ENCODE measurements at places on chromosomes 7 and 10.

DNA sequence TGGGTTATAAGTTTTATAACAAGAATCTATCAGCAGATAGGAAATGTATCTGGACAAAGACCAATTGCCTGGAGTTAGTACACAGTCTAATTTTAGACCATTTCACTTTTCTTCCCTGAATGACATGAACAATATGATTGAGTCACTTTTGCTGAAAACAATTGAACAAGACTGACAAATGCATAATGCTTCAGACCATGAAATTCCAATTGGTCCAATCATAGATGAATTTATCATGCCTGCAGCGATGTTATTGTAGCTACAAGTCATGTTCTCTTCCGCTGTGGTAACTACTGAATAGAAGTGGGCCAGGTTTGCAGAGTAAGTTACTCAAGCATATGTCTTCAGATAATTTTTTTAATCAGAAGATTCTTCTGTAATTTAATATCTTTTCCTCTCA lies 73.4 kb downstream of the VSTM2A start:
- no peak for DNase-seq

DNA sequence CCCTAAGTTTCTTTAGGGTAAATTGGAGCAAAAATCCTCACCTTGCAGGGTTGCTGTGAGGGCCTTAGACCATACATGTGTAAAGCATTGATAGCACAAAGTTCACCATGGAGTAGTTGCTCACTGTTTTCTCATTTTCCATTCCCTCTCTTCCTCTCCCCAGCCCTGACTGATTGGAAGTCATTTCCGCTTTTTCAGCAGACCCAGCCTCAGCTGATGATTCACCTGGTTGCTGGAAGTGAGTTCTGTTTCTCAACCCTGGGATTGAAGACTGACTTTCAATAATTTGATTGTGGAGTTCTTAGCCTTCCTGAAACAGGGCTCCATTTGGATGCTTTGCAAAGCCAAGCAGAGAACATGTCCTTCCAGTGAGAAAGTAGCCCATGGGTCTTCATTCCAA lies 107.0 kb downstream of the PLXNA4 start:
- DNase-seq = no peak

DNA sequence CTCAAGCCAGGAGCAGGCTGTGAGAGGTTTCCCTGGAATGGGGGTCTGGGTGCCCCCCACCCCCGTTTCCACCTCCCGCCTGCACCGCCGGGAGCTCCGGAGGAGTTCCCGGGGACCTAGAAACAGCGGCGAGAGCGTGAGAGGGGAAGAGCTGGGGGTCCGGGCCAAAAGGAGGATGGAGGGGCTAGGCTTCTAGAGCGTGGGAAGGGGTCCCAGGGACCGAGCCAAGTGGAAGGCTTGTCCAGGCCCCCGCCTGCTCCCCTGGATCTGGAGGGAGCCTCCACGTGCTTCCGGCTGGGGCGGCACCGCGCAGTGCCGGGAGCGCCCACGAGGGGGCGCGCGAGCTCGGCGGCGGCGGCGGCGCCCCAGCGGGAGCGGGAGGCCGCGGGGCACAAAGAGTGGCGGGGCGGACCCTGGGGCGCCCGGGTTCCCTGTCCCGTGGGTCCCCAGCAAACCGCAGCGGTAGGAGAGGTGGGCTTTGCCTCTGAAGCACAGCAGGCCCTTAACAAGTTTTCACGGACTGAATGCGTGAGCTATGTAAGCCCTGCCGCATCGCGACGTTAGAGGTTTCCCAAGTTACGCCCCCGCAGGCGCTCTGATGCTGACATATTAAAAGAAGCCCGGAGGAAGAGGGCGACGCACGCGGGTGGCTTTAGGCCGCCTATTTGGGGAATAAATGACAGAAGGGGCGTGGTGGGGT lies 104.4 kb upstream of the LRRC4 start:
- peak; percentile 39 for DNase-seq

DNA sequence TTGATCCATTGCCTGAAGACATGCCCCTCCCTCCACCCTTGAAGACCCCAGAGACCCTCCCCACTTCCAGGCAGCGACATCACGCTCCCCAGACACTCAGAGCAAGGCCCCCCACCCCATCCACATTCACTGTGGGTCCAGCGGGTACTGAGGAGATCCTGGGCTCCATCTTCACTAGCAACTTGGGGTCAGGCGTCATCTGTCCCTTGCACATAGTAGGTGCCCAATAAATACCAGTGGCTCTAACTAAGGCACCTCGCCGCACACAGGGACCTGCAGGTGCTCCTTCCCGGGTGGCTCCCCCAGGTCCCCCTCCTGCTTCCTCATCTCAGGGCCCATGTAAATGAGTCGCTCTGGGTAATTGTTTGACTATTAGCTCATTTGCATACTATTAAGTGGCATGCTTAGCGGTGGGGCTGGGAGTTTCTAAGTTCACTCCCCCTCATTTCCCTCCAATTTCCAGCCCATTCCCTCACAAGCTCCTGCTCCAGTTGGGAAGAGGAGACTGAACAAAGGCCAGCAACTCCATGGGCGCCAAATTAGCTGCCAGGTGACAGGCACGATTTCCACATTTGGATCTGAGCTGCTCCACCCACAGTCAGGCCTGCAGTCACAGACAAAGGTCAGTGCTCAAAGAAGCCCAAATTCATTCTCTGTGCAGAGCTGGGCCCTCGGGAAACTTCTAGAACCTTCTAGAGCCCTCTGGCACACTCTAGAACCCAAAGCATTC lies 29.7 kb downstream of the EBF3 start:
- no peak for DNase-seq

DNA sequence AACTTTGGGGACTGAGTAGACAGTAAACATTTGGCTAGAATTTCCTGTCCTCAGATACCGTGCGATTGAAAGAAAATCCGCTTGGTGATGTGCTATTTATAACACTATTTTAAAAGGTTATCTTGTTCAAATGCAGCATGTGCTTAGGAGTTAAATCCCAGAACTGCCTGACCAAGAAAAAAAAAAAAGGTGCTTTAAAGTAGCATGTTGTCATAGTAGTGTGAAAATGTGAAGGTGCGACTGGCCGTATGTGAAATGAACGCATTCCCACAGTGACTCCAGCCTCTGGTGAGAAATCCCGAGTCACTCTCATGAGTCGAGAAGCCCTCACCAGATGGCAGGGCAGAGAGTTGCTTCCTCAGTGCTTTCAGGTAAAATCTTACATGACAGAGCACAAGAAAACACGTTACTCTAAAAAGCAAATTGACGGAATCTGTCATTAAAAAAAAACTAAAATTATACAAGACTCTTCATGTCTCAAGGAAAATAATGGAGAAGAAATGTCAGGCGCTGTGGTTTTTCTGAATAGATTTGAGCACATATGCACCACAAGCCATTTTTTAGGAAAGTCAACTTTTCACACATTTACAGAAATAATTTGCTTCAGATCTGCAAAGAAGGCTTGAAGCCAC lies 18.4 kb upstream of the KLF6 start:
- DNase-seq = peak; percentile 56

DNA sequence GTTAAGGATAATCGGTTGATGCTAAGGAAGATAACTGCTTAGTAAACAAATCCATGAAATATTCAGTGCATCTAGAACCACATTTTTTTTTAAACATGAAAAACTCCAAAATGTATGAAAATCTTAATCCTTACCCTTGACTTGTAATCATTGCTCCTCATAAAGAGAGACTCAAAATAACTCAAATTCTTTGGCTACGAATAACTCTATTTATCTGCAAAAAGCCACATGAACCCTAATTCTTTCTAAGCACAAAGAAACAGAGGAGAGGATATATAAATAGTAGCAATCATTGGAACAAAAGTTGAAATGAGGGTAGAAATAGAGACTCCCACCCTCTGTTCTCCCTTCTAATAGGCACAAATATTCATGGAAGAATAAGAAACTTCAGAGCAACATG lies 40.2 kb downstream of the ANK3 start:
- DNase-seq = no peak

DNA sequence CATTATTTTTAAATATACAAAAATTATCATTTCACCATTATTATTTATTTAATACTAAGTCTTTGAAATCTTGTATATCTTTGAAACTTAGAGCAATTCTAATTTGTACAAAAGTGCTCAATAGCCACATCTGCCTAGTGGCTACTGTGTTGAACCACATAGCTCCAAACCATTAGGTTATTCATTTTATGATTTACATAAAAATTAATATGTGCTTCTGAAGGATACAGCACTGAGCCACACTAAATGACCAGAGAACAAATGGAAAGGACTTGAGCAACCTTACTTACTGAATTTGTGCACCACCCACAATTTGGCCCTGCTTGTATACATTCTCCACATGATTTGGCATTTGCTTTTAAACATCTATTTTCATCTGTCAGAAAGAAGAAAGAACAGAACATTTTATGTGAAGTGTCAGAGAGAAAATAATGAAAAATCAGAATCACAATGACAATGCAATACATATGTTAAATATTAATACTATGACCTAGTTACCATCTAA lies 25.8 kb downstream of the ITGB1 start:
- DNase-seq = no peak

DNA sequence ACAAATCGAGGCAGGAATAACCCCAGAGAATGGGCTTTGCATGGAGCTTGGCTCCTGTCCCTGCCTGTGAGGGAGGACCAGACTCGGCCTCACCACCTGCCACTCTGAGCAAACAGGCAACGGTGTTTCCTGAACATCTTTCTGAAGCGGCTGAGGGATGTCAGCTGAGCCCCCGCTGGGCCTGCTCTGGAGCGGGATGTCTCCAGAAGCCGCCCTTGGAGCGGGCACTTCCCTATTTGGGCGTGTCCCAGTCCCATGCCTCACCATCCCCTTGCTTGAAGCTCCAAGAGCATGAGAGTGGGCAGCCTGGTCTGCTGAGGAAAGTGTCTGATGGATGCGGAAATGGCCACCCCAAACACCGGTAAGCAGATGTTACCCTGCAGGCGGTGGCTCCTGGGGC lies 10.2 kb downstream of the ALKBH4 start:
- no peak for DNase-seq

DNA sequence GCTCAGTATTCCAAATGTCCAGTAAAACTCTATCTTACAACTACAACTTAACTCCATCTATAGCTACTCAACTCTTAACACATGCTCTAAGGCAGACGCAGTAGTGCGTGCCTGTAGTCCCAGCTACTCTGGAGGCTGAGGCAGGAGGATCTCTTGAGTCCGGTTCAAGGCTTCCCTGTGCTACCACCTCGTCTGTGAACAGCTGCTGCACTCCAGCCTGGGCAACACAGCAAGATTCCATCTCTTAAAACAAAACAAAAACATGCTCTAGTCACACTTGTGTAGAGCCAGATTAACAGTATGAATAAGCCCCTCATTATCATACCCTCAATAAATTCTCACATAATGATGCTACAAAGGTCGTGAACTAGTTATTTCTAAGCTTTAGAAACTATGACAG lies 3.6 kb downstream of the BAZ1B start:
- DNase-seq = no peak

- DNase-seq = no peak
Measured at GRCh38 chr7:30303312-30304039, 19.1 kb downstream of the ZNRF2 start.

GRCh38 chr7:4103352-4104091 lies 578.6 kb upstream of the FOXK1 start:
- DNase-seq = no peak

DNA sequence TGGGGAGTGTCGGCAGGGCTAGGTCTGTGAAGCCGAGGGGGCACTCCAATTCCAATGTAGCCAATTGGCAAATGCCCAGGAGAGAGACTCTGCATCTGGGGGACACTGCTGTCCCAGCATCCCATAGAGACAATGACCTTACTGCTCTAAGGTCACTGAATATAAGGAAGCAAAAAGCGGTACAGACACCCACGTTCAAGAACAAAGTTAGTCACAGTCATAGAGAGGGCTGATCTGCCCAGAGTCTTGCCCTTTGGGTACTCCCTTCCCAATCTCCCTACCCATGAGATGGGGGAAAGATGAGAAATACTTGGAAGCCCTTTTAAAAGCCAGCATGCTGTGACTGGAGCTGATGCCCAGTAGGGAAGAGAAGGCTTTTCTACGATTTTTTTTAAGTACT lies 76.3 kb upstream of the GSDME start:
- DNase-seq = no peak

- peak; percentile 31 for DNase-seq
Measured at GRCh38 chr7:24346129-24346528, 62.1 kb downstream of the NPY start.

DNA sequence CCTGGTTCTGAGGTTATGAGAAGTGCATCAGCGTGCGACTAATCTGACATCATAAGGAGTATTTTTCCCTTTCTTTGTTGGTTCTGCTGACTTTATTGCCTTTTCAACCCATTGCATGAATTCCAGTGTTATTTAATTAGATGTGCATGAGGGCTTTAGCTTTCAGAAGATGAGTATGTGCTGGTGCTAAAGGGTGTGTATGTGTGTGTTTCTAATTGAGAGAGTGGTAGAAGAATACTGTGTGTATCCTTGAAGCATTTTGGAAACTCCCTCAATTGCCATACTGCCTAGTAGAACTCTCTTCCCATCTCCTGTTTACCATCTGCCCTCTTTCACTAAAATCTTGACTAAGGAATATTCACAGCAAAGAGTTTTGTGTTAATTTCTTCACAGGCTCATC lies 158.1 kb downstream of the SND1 start:
- no peak for DNase-seq

GRCh38 chr10:119132521-119133345 lies 28.8 kb downstream of the DENND10 start:
- DNase-seq = peak; percentile 29

DNA sequence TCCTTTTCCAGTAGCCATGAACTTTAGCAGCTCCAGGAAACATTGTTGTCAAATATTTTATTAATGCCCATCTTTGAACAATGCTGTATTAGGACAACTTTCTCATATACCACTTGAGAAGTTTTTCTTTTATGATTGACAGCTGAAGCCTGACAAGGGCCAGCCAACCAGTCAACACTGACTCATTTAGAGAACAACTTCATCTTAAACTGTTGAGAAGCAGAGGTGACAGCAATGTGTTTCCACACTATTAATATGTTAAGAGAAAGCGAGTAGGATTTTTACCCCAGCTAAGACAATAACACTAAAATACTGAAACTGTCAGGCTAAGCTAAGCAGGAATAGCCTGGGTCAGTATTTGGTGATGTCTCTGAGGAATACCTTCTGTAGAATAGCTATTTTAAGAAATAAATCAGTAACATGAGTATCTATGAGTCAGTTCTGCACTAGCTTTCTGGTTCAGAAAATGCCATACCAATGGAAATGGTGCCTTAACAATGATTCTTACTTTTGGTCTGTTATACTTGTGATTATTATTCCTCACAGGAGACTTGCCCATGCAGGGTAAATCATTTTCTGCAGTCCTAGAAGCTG lies 168.8 kb upstream of the POT1 start:
- no peak for DNase-seq

DNA sequence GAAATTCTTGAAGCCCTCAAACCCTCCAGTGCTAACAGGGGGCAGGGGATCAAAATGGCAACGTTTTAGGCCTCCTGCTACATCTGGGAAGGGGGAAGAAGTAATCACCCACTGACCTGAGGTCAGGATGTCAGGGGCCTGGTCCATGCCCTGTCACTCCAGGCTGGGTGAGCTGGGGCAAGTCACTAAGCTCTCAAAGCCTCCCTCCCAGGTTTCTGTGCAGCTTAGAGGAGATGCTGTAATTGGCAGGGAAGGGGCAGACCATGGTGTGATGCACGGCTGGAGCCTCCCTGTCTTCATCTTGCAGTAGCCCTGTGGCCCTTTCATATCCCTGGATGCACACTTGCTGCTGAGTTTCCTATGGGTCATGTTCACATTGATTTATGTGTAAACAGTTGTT lies 27.2 kb downstream of the LEP start:
- no peak for DNase-seq

All from pons (tissue), 1 donor.